ENCODE measurements at places on chromosomes 2 and 18. TPM values are rescaled to one million over a fixed set of nuclear protein-coding genes. Genes with fewer than 3 reads are reported as not detected.
A peak's percentile ranks its signal among the peaks of the same experiment; 100 is the strongest.

CYTIP gene
- total RNA-seq = 5.9 TPM

CHST10 gene
- 9.4 TPM for total RNA-seq

DNA sequence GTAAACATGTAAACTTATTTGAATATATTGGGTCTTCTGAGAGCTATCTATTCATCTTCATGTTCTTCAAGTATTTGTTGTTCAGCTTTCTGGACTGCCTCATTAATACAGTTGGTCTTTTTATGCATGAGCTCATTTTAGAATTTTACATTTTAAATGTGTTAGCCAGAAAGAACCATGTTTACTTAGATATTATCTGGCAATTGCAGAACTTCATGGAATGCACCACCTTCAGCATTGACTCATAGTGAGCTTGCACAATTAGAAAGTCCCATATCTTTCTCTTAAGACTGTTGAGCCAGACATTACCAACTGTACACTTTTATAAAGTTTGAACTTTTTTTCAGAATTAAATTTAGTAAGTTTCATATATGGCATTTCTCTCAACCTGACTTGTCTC is 536.7 kb downstream of the RIT2 start:
- no peak for DNase-seq

TNP1 gene
- total RNA-seq = not detected

UBE2E3 gene
- 78.7 TPM for total RNA-seq

DNA sequence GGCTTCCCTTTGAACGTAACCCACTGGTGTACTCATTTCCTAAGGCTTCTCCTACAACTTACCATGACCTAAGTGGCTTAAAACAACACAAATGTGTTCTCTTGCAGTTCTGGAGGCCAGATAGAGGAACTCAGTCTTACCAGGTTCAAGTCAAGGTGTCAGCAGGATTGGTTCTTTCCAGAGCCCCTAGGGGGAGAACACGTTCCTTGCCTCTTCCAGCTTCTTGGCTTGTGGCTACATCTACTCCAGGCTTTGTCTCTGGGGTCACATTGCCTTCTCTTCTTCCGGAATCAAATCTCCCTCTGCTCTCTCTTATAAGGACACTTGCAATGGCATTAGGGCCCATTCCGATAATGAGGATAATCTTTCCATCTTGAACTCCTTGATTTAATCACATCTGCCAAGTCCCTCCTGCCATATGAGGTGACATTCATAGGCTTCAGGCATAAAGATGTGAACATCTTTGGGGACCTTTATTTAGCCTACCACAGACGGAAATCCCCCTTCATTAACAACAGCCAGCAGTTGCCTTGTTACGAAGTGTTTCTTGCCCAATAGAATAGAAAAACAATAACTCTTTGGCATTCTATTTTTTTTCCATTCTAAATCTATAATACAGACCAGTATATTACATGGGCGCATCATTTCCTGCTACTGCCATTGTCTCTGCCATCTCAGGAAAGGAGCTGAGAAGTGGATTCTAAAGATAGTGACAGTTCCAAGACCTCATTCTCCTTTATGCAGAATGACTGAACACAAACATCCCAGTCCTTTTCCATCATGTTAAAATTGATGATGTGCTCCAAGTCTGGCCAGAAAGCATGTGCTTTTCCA is 362.0 kb downstream of the ZNF521 start:
- no peak for DNase-seq

GNLY gene
- not detected for total RNA-seq

GRCh38 chr2:26922405-26923188 is 47.8 kb upstream of the MAPRE3 start:
- peak; percentile 71 for DNase-seq

DNA sequence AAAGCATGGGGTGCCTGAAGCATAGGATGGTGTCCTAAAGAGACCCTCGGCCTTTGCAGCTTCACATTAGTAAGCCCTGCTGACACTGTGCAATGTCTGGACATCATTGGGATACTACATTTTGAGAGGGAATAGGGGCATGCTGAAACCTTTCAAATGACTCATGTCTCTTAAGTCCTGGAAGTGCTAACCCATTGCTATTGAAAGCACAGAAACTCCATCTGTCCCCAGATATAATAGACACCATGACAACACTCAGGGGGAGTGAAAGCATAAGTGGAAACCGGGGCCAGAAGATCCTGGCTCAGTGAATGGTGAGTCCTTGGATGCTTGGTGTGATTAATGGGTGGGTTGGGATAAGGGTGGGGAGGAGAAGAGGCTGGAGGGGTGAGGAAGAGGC is 595.5 kb upstream of the ID2 start:
- no peak for DNase-seq

- peak; percentile 27 for DNase-seq
Observed at GRCh38 chr2:18771212-18771611, 181.8 kb upstream of the NT5C1B start.

CCDC74A gene
- total RNA-seq = 18.7 TPM

- no peak for DNase-seq
Observed at GRCh38 chr2:47239119-47239969, 84.2 kb upstream of the STPG4 start.

- no peak for DNase-seq
Observed at GRCh38 chr18:49075681-49076080, 124.9 kb upstream of the SMAD7 start.

DNA sequence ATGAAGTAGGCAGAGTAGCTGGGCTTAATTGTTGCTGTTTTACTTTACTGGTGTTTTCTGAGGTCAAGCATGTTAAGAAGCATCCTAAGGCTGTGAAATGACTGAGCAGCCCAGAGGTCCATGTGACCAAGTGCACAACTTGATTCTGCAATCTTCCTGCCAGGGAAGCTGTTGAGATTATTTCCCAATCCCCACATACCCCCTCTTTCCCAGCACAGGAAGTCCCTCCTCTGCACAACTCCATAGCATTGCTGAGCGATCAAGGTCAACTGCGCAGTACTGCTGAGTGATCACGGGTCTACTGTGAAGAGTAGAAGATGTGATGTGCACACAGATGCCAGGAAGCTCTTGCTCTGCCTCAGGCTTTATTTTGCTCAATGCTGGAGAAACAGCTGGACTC is 105.8 kb downstream of the GALNT14 start:
- DNase-seq = no peak

- peak; percentile 87 for DNase-seq
Observed at GRCh38 chr2:46803911-46804670, 111.5 kb downstream of the MCFD2 start.

UGT1A10 gene
- 8.2 TPM for total RNA-seq

DNA sequence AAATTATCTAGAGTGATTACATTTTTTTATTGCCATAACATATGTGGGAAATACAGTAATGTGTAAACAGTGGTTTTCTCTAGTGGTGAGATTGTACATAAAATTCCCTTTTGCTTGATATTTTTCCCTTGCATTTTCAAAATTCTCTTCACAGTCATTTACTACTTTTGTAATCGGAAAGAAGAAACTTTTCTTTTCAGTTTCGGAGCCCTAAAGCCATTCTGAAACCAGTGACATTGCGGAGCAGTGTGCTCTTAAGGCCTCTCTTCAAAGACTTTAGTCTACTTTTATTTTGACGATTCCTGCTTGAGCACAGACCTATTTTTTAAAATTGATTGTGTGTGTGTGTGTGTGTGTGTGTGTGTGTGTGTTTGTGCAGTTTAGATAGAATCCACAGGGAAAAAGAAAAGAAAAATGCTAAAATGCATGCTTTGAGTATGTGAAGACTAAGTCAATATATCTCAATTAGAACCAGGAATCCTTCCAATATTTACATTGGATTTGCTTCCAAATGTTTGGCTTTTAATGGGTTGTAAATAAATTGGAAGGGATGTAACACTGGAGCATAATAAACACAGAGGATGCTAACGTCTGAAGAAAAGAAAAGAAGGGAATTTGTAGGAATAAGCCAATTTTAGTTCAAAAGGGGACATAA is 357.4 kb downstream of the RND3 start:
- no peak for DNase-seq

- DNase-seq = no peak
Observed at GRCh38 chr2:112606547-112606946, 22.1 kb downstream of the CHCHD5 start.

GPR55 gene
- total RNA-seq = not detected

DNA sequence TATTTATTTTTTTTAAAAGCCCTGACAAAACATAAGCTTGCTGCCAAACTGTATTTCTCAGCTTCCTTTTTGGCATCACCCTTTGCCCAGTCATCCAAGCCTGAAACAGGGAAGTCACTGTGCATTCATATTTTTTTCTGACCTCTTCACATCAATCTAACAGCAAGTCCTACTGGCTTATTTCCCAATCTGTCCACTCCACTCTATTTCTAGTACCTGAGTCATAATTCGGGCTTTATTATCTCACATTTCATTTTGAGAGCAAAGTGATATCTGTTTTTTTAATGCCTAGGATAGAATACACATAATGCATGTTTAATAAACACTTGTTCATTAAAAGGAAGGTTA is 5.1 kb downstream of the HNMT start:
- peak; percentile 74 for DNase-seq
